ENCODE measurements at places on chromosomes 11 and 22.

- DNase-seq = no peak
These were observed 63.9 kb upstream of the USP47 start for GRCh38 chr11:11777897-11778296.

DNA sequence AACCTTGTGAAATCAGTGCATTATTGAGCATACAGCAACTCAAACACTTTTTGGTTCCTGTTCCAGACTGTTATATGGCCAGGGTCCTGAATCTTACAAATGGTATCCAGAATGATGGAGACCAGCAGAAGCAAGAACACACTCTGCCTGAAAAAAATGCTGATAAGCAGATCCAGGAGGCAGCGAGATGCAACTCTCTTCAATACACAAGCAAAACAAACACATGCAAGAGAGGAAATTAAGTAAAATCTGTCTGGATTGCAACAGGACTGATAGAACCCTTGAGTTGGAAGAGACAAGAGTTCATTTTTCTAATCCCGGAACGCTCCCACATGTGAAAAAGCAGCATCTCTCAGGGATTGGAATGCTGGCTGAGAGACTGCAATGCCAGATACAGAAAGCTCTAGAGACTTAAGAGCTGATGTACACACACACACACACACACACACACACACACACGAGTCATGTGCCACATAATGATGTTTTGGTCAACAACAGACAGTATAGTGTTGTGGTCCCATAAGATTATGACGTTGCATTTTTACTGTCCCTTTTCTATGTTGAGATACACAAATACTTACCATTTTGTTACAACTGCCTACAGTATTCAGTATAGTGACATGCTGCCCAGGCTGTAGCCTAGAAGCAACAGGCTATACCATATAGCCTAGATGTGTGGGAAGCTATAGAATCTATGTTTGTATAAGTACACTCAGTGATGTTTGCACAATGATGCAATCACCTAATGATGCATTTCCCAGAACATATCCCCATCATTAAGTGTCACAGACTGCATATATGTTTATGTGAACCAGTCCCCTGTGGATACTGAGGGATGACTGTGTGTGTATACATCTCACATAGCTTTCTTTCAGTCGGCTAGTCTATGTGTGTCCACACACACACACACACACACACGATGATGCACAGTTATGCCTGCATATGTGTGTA, 406.6 kb downstream of the LARGE1 start:
- DNase-seq = no peak

GRCh38 chr11:18501629-18502028, 25.1 kb downstream of the TSG101 start:
- no peak for DNase-seq

GRCh38 chr22:36593215-36593614, 64.2 kb upstream of the EIF3D start:
- no peak for DNase-seq

GRCh38 chr11:116600930-116601329, 171.9 kb downstream of the BUD13 start:
- DNase-seq = no peak

DNA sequence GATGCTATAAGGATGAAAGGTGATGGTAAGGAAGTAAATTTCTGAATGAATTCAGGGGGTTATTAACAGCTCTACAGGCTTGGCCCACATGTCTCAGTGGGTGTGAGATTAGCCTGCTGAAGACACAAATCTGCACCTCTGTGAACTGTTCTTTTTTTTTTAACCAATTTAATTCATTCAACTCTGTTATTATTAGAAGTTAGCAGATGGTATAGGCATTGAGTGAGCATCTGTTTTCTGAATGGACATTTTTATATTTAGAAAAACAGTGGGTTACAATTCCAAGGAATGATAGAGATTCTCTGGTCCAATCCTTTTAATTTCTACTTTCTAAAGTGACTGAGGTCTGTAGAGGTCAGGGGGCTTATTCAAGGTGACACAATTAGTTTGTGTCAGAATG, 122.0 kb upstream of the SORL1-AS1 start:
- DNase-seq = no peak

DNA sequence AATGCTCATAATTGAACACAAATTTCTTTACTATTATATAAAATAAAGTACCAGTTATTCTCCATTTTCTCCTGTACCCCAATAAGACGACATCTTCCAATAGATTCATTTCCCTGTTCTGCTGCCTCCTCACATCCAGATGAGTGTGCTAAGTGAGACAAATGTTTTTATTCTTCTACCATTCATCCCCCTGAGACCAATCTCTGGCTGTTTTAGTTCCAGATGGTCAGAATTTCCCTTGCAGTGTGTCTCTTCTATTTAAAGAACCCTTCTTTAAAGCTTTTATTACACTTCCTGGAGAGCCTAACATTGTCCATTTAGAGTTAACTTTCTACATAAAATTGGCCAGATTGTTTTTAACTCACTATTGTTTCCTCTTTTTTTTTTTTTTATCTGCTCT, 41.2 kb upstream of the GLYATL1 start:
- DNase-seq = peak; percentile 5

DNA sequence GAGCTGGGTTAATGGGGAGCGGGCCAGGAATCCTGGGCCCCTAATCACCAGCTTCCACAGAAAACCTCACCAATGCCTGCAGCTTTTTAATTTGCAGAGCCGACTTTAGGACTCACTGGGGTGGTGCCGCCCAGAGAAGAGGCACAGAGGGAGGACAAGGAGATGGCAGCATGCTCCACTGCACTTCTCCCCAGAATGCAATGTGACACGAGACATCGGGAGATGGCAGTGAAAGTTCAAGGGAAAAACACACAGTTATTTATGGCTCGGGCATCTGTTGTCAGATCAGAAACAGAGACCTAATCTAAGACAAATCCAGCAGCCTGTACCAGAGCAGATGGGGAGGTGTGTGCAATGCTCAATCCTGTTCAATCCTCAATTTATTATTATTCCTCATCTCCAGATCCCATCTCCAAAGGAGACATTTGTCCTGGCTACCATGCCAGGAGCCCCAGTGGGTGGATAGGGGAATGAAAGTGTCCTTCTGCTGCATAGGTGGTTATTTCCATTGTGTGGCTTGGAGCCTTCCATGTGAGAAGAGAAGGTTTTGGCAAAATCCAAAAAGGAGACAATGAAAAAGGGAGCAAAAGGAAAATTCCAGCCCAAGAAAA, 250.0 kb downstream of the NXPE2 start:
- no peak for DNase-seq

- DNase-seq = peak; percentile 86
These were observed 6.7 kb upstream of the AHNAK start for GRCh38 chr11:62553080-62553838.

GRCh38 chr11:114049050-114049449, 10.5 kb upstream of the ZBTB16 start:
- DNase-seq = no peak

DNA sequence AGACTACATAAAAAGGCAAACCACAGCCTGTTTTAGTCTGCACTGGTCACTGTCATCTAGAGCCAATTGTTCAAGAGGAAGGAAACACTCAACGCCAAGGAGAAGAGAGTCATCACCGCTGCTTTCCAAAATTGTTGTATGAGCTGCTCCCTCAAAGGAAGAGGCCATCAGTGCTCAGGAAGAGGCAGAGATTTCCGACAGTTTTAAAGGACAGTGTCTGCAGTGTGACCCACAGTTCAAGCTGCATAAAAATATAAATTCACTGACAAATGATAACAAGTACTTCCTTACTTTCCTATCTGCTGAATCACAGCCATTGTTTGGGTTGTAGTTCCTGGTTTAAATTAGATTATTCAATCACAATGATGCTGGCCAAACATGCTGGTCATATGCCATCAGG, 16.4 kb downstream of the PRCP start:
- no peak for DNase-seq

GRCh38 chr11:33536178-33536577, 164.4 kb downstream of the C11orf91 start:
- DNase-seq = no peak

DNA sequence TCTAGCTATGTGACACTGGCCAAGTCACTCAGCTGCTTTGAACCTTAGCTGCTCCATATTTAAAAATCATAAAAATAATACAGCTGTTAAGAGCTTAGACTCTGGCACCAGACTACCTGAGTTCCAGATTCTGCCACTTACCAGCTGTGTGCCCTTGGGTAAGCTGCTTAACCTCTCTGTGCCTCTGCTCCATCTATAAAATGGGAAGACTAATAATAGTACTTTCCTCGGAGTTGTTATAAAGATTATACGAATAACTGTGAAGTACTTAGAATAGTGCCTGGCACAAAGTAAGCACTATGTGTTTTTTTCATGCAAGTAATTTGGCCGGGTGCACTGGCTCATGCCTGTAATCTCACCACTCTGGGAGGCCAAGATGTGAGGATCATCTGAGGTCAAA, 1.4 kb downstream of the HDHD5 start:
- no peak for DNase-seq

DNA sequence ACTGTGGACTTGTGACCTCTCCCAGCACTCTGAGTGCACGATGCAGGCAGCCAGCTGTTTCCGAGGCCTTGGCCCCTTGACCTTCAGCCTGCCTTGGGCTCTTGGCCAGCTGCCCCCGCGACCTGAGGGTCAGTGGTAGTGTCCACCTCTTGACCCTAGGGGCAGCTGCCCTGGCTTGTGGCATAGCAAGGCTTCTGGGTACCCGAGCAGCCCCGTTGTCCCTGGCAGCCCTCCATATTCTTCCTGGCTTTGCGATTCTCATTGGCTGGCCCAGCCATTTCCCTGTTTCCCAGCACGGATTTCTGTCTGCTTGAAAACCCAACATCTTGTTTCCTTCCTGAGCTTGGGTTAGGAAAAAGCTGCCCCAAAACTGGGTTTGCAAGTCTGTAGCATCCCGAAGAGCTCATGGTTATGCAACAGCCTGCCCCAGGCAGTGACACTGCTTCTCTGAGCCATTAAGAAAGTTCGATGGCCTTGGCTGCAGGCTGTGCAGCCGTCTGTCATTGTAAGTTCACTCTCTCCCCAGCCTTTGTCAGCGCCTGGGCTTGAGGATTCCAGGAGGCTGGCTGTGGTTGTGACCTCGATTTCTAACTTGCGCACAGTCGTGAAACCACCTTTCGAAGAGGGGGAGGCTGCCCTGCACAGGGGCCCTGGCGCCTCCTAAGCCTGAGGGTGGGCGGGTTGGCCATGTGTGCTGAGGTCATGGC, 48.8 kb downstream of the FBLN1 start:
- DNase-seq = no peak

GRCh38 chr22:40108396-40108795, 69.3 kb upstream of the TNRC6B start:
- DNase-seq = no peak

- no peak for DNase-seq
These were observed 42.2 kb downstream of the P4HA3 start for GRCh38 chr11:74269161-74269811.

- DNase-seq = no peak
These were observed 25.7 kb downstream of the USP28 start for GRCh38 chr11:113849713-113850112.

DNA sequence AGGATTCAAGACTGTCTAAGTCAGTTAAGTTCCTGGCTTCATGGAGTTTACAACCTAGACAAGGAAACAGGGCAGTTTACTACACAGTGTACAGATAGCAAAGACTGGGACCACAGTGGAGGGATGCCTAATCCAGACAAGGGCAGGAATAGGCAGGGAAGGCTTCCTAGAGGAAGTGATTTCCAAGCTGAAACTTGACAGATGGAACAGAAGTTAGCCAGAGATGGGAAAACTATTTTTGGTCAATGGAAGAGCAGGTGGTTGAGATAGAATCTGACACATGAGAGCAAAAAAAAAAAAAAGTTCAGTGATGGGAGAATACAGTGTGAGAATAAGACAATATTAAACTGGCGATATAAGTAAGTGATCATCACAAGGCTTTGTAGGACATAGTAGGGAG, 1.3 kb downstream of the COA4 start:
- DNase-seq = no peak

DNA sequence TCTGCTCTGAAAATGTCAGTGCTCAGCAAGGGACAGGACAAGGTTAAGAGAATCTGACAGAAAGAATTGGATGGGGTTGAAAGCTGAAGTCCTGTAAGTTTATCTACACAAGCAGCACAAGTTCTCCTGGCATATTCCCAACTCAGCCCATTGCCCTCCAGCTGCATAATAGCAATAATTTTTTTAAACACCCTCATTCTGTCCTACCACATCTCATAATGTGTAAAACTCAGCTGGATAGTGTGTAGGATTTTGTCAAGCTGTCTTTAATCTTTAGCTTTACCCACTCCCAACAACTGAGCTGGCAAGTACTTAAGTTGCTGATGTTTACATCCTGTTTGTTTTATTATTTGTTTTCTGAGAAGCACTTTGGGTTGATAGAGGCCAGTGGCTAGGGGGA, 158.9 kb downstream of the CADM1 start:
- DNase-seq = no peak

- DNase-seq = peak; percentile 74
These were observed 5.9 kb downstream of the CENPM start for GRCh38 chr22:41940832-41941765.

GRCh38 chr11:117716521-117717440, 80.2 kb downstream of the DSCAML1 start:
- DNase-seq = no peak

- no peak for DNase-seq
These were observed 1.5 kb downstream of the TBC1D10A start for GRCh38 chr22:30325065-30325720.

DNA sequence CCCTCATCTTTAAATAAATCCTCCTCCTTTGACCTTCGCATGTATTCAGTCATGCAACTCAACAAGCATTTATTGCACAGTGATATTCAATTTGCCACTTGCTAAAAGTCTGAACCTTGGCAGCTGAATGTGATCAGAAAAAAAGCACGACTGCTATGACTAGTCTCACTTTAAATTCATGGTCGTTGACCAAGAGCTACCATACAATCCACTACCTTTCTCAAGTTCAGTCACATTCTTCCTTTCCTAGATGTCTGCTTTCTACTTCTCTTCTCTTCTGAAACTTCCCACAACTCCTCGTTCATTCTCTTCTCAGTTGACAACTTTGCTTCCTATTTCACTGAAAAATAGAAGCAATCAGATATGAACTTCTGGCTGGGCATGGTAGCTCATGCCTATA, 2.0 kb upstream of the SAA1 start:
- DNase-seq = no peak

DNA sequence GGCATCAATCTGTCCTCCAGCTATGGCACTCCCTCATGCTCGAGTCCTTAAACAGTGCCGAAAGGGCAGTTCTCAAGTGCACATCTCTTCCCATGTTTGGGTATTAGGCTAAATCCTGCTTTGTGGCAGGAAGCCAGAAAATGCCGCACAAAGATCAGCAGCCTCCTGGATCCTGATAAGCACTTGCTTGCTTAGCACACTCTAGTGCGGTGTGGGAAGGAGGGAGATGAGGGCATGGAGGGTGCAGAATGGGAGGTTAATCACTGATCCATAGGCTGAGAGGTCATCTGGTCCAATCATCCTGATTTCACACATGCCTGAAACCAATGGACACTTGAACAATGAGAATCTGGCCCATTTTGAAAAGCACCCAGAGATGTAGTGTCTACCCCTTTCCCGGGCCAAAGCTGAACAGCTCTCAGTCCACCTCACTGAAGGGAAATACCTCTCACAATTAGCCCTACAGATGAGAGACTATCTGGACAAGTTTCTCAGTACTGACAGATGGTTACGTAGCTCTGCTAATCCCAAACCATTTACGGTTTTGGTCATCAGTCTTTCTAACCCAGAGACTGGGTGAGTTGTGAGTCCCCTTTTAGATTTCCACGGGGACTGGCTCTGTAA, 29.8 kb upstream of the CHRM4 start:
- DNase-seq = no peak

- DNase-seq = no peak
These were observed 102.4 kb upstream of the FSHB start for GRCh38 chr11:30128269-30128932.
